ENCODE measurements at places on chromosomes 1 and 21.

DNA sequence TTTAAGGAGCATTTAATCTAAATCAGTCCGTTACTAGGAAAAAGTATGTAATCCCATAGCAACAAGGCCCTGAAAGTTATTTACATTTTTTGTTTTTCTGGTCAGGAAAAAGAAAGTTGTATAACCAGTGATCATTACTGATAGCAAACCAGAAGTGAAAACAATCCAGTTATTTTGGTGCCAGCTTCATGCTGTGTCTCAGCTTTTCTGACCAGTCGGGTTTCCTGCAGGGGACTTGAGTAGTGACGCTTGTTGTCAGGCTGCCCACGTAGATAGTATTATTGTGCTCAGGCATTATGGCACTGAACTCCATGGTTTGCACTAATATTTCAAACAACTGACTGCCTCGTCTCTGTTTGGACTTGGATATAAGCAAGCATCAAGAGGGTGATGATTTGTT lies 55.2 kb downstream of the SASS6 start:
- peak; percentile 18 for DNase-seq

- DNase-seq = no peak
These were observed 58.6 kb downstream of the FAAP20 start for GRCh38 chr1:2135941-2136340.

DNA sequence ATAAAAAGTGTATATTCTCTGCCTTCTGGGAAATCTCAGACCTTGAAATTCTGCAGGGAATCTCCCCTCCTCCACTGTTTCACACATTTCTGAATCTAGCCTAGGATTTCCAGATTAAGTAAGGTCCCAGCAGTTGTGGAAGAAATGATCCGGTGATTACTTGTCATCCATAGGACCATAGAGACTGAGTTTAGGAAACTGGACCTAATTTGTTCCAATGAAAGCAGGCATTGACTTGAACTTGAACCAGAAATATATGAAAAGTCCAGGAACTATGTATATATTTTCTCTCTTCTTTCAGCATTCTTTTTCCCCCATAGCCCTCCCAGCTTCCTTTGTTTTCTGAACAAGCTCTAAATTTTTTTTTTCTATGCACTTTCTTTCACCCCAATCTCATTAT lies 149.5 kb upstream of the SPAG17 start:
- DNase-seq = no peak

GRCh38 chr1:241442686-241443085 lies 76.9 kb downstream of the FH start:
- DNase-seq = no peak

DNA sequence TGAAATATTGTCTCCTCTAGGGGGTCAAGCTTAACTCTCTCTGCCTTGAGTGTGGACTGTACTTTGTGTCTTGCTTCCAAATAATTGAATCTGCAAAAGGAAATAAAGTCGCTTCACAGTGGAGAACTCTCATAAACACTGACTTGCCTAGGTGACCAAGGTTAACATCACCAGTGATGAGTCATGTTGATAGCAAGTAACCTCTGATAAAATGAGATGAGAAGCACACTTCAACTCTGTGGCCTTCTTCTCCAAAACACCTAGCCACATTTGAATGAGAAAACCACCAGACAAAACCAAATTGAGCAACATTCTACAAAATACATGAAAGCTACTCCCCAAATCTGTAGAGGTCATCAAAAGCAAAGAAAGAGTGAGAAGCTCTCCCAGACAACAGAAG lies 37.6 kb downstream of the PDE4B start:
- no peak for DNase-seq

GRCh38 chr1:96488777-96489176 lies 232.8 kb upstream of the PTBP2 start:
- DNase-seq = no peak

DNA sequence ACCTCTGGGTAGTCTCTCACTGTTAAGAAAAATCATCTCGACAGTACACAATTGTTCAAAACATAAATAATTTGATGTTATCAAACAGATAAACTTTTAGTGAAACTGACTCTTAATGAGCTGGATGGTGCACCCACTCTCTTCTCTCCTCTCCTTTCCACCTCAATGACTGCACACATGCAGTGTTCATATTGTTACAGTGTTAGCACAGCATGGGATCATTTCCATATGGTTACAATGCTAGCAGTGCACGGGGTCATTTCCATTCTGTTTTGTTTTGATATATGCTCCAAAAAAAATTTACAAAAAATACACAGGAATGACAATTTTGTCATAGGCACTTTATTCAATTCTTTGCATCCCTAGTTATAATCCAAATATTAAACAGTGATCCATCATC lies 26.4 kb upstream of the RNF187 start:
- DNase-seq = no peak

DNA sequence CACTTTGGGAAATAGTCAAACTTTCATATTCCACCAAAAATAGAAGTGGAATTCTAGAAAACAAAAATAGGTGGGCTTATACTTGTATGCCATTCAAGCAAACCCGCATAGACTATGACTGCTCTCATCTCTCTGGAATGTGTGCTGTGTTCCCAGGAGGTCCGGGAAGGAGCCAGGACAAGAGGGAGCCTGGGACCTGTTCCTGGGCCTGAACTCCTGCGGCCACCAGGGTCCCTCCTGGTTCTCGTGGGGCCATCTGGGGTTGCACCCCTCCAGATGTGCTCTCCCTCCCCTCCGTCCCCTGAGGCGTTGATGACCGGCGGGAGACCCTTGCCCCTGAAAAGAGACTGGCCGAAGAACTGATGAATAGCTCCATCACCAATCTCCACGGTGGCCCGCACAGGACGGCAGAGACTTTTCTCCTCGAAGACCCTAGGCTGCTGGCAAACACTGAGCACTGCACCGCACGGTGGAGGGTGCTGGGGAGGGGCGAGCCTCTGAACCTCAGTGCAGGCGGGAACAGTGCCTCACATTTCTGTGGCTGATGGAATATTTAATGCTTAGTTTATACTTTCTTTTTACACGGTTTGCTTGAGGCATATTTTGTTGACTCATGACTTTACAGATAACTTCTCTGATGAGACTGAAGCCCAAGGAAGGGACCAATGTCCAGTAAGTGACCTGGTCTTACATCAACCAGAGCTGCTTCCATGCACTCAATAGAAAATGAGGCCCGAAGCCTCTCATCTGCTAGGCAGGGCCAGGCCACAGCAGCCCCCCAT lies 9.6 kb upstream of the ADARB1 start:
- no peak for DNase-seq

DNA sequence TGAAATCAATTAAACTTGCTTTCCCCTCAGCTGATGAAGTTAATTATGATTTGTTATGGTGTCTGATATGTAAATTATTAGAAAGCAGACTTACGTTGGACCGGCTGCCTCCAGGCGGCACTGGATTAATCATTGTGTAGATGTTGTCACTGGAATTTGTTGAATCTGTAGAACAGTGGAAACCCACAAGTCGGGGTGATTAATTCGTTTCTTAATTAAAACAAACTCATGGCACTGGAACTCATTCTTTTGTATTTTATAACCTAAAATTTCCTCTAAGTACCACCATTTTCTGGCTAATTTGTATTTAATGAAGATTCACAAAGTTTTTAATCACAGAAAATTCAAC lies 39.0 kb downstream of the MRPL37 start:
- no peak for DNase-seq

DNA sequence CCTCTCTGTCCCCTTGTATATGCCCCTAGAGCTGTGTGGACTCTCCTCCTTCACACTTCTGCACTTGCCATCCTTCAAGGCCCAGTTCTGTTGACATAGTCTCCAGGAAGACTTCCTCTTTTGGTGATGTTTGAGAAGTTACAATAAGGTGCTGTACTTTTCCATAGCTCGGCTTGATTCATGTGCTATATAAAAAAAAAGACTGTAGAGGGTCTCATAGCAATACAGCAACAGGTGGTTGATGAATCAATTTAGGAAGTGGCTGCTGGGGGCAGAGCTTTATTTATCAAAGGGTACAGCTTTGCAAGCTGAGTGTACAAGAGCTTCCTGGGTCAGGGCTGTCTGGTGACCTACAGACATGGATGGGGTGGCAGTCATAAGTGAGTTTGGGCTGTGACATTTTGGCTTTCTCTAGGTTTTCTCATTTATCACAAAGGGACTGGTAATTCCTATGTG lies 102.7 kb downstream of the RUNX1 start:
- peak; percentile 96 for DNase-seq

DNA sequence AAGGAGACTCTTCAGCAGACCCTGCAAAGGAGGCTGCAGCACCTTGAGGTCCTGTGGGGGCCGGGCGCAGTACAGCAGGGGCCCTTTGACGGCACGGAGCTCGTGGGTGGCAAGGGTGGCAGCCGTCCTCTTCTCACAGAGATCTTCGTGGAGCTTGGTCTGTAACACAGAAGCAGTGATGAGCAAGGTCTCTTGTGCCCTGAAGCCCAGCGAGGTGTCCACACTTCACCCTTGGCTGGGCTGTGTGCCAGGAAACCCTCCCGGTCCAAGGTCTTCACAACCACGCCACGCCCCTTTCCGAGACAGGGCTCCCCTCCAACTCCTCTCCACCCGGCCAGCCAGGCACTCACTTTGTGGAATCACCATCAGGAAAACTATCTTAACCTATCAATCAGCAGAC lies 11.3 kb downstream of the LRRC47 start:
- DNase-seq = no peak

GRCh38 chr1:107459204-107459904 lies 318.5 kb downstream of the NTNG1 start:
- DNase-seq = no peak

GRCh38 chr1:93749487-93749886 lies 67.8 kb upstream of the BCAR3 start:
- peak; percentile 30 for DNase-seq

GRCh38 chr1:25793585-25794170 lies 6.3 kb upstream of the SELENON start:
- no peak for DNase-seq

- DNase-seq = no peak
These were observed 33.5 kb downstream of the EPHA10 start for GRCh38 chr1:37731312-37732019.

- no peak for DNase-seq
These were observed 196.5 kb downstream of the TOMM20 start for GRCh38 chr1:234932106-234932505.

DNA sequence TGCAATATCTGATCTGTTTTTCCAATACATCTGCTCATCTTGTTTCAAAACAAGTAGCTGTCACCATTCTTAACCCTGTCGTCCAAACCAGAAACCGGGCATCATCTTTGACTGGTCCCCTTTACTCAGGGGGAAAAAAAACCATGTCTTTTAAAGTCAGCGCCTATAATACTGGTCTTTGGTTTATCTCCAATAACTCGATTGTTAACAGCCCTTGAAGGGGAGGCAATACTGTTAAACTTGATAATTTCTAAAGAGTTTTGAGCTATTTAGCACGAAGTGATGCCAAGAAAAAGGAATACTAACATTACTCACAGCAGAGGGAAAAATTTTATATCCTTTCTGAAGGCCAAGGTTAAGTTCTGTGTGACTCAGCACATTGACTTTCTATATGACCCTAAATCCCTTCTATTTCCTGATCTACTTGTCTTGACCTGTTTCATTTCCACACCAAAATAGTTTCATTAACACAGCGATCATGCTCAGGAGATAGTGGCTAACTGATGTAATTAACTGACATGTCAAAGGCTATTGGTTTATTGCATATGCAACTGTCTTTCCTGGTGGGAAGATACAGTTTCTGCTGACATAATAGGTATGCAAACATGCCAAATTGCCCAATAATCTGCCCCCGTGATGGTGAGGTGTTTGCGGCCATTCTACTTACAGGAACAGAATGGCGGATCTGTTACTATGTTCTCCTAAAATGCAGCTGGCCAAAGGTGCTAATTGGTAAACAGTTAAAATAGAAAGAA lies 59.1 kb downstream of the NFIA start:
- DNase-seq = no peak
